Stimulated activated CD4-positive, alpha-beta T cell treated with anti-CD3 and anti-CD28 coated beads, Interleukin-4, amount 100 ng/mL, for 4 hours (primary cell): ENCODE measurements at places on chromosomes 12 and 14.

- DNase-seq: no peak
Measured at GRCh38 chr12:29150462-29150861, 1.4 kb downstream of the FAR2 start.

GRCh38 chr12:92821142-92821541 is 108.0 kb downstream of the EEA1 start:
- DNase-seq: no peak

GRCh38 chr14:96893966-96894622 is 96.9 kb downstream of the VRK1 start:
- DNase-seq: no peak

DNA sequence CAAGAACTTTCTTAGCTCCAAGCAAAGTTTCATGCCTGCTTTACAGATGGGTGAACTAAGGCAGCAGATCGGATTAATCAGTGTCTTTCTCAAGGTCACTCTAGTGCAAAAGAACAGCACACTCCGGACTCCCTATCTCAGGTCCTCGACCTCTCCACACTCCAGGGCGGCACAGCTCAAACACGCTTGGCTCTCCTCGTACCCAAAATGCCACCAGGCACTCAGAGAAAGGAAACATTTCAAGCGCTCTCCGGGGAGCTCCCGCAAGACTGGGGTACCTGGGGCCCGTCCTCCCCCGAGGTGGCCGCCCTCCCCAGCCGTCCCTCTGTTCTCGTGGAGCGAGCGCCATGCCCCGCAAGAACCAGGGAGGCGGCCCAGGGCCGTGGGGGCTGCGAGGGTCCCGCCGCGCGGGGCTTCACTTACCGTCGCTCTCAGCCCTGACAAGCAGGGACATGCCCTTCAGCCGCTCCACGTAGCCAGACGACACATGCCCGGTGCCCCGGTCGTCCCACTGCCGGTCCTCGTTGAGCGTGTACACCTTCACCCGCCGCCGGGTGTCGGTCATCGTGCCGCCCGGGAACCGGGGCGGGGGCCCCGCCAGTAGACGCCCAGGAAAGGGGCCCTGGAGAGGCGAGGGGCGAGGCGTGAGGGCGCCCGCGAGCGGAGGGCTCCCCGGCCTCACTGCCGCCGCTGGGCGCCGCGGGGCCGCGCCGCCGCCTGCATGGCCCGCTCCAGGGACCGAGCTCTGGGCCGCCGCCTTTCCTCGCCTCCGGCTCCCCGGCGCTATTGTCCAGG is 830 bp downstream of the PPP4R3A start:
- peak; percentile 39 for DNase-seq

GRCh38 chr12:13817131-13817530 is 164.3 kb downstream of the GRIN2B start:
- no peak for DNase-seq

GRCh38 chr14:20409226-20409625 is 4.1 kb downstream of the TEP1 start:
- no peak for DNase-seq

- DNase-seq: no peak
Measured at GRCh38 chr12:5989621-5990020, 44.6 kb upstream of the ANO2 start.

DNA sequence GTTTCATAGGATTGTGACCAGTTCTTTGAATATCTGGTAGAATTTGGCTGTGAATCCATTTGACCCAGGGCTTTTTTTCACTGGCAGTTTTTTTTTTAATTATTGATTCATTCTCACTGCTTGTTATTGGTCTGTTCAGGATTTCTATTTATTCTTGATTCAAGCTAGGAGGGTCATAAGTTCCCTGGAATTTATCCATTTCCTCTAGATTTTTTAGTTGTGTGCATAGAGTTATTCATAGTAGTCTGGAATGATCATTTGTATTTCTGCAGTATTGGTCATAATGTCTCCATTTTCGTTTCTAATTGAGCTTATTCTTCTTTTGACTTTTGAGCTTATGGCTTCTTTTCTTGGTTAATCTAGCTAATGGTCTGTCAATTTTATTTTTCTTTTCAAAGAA is 291.6 kb downstream of the AKAP6 start:
- DNase-seq: no peak

DNA sequence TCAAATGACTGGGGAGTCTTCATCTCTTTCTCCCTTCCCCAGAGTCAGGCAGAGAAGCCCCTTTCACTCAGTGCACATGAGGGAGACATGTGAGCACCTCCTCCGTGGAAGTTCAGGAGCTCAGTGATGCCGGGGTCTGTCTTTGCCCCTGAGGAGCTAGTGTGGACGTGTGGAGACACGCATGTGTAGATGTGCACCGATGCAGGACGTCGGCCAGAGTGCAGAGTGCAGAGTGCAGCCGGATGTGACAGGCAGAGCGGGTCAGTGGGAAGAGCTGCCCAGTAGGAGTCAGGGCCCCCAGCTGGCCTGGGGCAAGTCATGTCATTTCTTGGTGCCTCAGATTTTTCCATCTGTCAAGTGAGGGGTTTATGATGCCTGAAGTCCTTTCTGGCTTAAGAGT is 20.7 kb downstream of the TSPAN9 start:
- DNase-seq: no peak

- no peak for DNase-seq
Measured at GRCh38 chr12:20798554-20798953, 12.0 kb upstream of the SLCO1B3 start.

- no peak for DNase-seq
Measured at GRCh38 chr12:32052212-32052713, 54.4 kb upstream of the BICD1 start.

GRCh38 chr12:52029685-52030084 is 21.6 kb upstream of the NR4A1 start:
- DNase-seq: no peak

GRCh38 chr12:72246370-72246769 is 25.8 kb upstream of the TRHDE start:
- no peak for DNase-seq

DNA sequence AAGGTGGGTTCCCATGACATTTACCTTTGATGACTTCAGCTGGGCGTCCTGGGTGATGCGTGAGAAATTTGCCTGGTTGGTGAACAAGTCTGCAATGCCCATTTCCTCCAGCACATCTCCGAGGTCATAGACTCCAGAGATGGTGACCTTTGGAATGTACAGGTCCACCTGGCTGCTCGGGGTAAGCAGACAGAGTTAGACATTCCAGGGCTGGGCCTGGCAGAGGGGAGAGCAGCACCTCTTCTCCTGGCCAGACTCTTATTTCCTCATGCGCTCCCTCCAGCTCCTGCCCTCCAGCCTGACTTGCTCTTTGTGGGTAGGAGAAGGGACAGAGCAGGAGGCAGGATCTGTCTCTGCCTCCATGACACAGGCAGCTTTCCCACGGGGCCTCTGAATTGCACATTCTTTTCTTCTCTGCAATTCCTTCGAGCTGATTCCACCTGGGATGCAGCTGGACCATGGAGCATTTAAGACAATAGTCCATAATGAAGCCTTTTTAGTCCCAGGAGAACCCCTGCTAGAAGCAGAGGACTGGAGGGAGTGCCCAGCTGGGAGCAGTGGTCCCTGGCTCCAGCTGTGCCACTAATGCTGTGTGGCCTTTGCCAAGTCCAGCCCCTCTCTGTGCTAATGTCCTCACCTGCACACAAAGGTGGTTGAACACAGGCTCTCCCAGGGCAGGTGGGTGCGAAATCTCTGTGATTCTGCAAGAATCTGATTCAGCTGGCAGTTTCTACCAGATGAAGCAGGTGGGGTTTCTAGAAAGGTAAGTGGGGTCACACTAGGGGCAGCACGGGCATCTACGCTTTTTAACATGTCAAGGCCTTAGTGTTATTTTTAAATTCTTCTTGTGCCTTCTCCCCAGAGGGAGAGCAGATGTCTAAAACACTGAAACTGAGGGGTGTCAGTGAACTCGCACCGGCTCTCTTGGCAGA is 13.2 kb upstream of the SERPINA10 start:
- DNase-seq: no peak

GRCh38 chr12:49891012-49891411 is 12.7 kb downstream of the FAIM2 start:
- no peak for DNase-seq

DNA sequence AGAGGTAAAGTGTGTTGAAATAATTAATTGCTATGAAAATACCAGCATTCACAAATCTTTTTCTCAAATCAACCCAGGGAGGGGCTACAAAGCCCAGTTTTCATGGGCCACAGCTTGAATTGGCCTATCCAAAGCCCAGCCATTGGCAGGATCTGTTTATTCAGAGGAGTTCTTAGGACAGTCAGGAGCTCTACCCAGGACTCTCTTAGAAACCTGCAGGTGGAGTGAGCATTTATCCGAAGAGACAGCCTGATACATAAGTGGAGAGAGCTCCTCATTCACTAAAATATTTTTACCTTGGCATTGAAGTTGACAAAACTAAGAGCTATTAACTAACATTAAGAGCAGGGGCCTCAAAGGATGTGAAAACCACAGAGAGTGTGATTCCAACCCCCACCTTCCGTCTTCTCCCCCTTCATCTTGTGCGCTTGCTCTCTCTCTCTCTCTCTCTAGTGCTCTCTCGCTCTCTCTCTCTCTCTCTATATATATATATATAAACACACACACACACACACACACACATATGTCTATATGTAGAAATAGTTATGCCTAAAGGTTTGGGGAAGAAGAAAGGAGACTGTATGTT is 315.5 kb downstream of the SNAPC1 start:
- DNase-seq: peak; percentile 4

- DNase-seq: no peak
Measured at GRCh38 chr12:132305991-132306884, 23.2 kb downstream of the GALNT9 start.

- DNase-seq: no peak
Measured at GRCh38 chr14:36019126-36019525, 157.4 kb downstream of the PTCSC3 start.

- no peak for DNase-seq
Measured at GRCh38 chr12:15636060-15636890, 152.9 kb downstream of the EPS8 start.

- DNase-seq: no peak
Measured at GRCh38 chr14:34175574-34175973, 224.7 kb upstream of the EGLN3 start.

GRCh38 chr14:29278301-29279263 is 512.0 kb downstream of the FOXG1 start:
- no peak for DNase-seq

- no peak for DNase-seq
Measured at GRCh38 chr12:87369161-87369560, 660.0 kb downstream of the C12orf50 start.

GRCh38 chr12:63967358-63968145 is 123.1 kb downstream of the SRGAP1 start:
- DNase-seq: no peak

- DNase-seq: no peak
Measured at GRCh38 chr12:131643631-131644452, 67.0 kb upstream of the SFSWAP start.

GRCh38 chr12:66047411-66048021 is 83.0 kb downstream of the LLPH start:
- DNase-seq: no peak

DNA sequence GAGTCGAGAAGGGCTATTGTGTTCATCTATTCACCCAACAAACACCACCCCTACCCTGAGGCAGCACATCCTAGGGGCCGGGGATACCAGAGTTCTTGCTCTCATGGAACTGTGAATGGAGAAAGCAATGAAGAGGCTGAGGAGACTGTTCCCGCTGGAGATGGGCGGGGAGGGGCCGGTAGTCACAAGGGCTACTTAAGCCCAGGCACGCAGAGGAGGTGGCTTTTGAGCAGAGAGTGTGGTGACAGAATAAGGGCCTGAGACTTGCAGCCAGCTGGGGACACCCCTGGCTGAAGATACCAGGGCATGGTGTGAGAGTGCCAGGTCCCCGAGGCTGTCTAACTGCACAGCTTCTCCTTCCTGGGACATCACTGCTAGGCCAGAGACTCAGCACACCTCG is 114.1 kb upstream of the EVL start:
- no peak for DNase-seq

DNA sequence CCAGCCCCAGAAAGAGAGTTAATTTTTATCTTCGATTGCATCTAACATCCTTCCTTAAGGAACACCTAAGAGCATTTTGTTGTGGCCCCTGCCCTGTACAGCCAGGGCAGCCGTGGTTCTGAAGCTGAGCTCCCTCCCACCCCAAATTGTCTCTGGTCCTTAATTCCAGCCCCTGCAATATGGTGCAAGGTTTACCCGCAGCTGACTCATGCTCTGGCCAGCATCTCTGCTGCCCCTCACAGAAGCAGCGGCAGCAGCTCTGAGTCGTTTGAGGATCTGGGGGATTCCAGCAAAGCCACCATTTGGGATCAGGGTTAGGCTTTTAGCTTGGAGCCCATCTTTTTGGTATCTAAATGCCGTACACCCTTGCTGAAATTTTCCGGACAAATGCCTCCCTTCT is 3.3 kb downstream of the DLK1 start:
- DNase-seq: no peak

DNA sequence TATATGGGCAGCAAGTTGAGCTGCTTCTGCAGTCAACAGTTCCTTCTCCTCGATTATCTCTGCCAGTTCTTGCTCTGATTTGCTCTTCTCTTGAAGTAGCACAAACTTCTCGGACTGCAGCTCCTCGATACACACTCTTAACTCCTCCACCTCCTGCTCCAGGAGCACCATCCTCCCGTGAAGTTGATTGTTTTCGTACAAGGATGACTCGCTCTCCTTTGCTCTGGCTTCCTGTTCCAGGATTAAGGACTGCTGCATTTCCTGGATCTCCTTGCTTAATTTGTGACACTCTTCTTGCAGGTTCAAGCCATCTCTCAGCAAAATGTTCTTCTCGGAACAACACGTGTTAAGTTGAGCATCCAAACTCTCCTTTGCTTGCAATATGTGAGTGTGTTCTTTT is 56.2 kb upstream of the VPS33A start:
- DNase-seq: no peak

GRCh38 chr12:120136093-120136770 is 19.7 kb upstream of the RAB35 start:
- no peak for DNase-seq

DNA sequence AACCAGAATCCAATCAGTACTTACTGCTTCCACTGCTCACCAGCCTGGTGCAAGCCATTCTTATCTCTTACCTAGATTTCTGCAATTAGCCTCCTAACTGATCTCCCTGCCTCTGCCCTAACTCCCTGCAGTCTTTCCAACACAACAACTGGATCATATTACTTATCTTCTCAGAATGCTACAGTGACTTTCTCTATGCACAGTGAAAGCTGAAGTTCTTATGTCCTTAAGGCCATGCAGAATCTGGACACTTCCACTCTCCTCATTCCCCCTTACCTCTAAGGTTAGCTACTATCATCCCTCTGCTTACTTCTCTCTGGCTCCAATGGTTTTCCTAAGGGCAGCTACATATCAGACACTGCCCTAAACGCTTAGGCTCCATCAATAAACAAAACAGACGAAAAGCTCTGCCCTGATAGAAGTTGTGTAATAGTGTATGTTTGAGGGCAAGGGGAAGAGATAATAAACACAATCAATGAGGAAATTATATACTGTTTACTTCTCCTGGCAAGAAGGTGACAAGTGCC is 4.0 kb downstream of the KTN1 start:
- no peak for DNase-seq

DNA sequence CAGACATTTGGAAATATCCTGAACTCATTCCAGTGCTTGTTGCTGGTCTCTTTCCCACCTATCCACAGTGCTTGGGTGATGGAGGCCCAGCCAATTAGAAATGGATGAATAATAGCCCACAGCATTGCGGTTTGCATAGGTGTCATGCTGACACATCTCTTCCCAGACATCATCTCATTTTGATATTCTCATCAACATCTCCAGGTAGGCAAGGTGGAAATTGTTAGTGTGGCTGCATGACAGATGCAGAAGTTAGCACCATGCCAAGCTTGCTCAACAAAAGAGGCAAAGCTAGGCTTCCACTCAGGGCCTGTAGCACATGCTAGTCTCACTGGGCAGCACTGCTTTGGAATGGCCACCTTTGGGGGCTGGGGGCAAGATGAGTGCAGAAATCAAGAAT is 1118.9 kb downstream of the VRK1 start:
- DNase-seq: no peak
